Bronchial smooth muscle cell (primary cell): ENCODE measurements at places on chromosomes 6 and 20. TPM values are rescaled to one million over a fixed set of nuclear protein-coding genes. Genes with fewer than 3 reads are reported as not detected.

Gene CGA
- total RNA-seq: 0.16 TPM in 1 of 2 replicates, not detected in the other

Gene RPS18
- 6,387 and 9,959 TPM in 2 replicates for total RNA-seq

Gene OOEP
- total RNA-seq: not detected in 2 replicates

Gene ADGB
- not detected in 2 replicates for total RNA-seq

Gene MEI4
- not detected in 2 replicates for total RNA-seq

Gene SIRPA
- total RNA-seq: 6.6 and 8.2 TPM in 2 replicates

Gene MYB
- total RNA-seq: under 0.01 and 0.17 TPM in 2 replicates

Gene MPC1
- 18.6 and 32.9 TPM in 2 replicates for total RNA-seq

Gene GRIK2
- total RNA-seq: 0.79 TPM in 1 of 2 replicates, not detected in the other

Gene ARFGEF2
- total RNA-seq: 28.7 and 33.3 TPM in 2 replicates

Gene NRN1
- total RNA-seq: 0.09 and 0.16 TPM in 2 replicates

Gene LIN28B
- total RNA-seq: not detected in 2 replicates

Gene NKAPL
- 0.26 and 2.0 TPM in 2 replicates for total RNA-seq

Gene HEY2
- not detected in 2 replicates for total RNA-seq

Gene HLA-DPB1
- total RNA-seq: 3.5 and 10.4 TPM in 2 replicates

Gene CCM2L
- total RNA-seq: not detected in 2 replicates

Gene PHACTR3
- total RNA-seq: not detected in 2 replicates

Gene GPR6
- total RNA-seq: not detected in 2 replicates

Gene PPP1R16B
- total RNA-seq: under 0.01 TPM in 2 replicates

Gene SLC17A1
- not detected in 2 replicates for total RNA-seq

Gene EBF4
- total RNA-seq: 0.16 and 0.43 TPM in 2 replicates

Gene MYBL2
- 0.09 and 0.47 TPM in 2 replicates for total RNA-seq

Gene ANKRD6
- 0.47 and 0.60 TPM in 2 replicates for total RNA-seq

Gene COL9A1
- not detected in 2 replicates for total RNA-seq

Gene C6orf163
- 1.4 and 2.4 TPM in 2 replicates for total RNA-seq

Gene LY6G6D
- 0.47 TPM in 1 of 2 replicates, not detected in the other for total RNA-seq

Gene SPATS1
- total RNA-seq: 0.16 TPM in 1 of 2 replicates, not detected in the other
